Right cardiac atrium (tissue), 5 donors: ENCODE measurements at places on chromosomes 16 and 17. TPM values are rescaled to one million over a fixed set of nuclear protein-coding genes. Genes with fewer than 3 reads are reported as not detected.

CFAP20 gene
- polyA plus RNA-seq, result 36.2 TPM

- no peak for DNase-seq
Measured at GRCh38 chr17:41667280-41668041, 21.2 kb upstream of the EIF1 start.

GRCh38 chr16:52251495-52251894 is 295.4 kb downstream of the TOX3 start:
- no peak for DNase-seq

DNA sequence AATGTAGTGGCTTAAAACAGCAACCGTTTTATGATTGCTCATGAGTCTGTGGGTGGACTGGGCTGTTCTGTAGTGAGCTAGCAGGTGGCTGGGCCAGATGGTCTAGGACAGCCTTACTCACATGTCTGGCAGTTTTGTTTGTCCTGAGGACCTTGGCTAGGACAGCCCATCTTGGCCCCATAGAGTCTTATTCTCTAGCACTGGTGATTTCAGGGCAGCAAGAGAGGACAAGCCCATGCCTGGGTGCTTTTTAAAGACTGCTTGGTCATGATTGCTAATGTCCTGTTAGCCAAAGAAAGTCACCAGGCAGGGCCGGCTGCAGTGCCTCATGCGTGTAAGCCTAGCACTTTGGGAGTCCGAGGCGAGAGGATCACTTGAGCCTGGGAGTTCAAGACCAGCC is 139.8 kb downstream of the KATNIP start:
- DNase-seq, result no peak

HIC1 gene
- polyA plus RNA-seq, result 10.3 TPM

C16orf86 gene
- 6.0 TPM for polyA plus RNA-seq
